ENCODE measurements at places on chromosomes 12 and 14.

DNA sequence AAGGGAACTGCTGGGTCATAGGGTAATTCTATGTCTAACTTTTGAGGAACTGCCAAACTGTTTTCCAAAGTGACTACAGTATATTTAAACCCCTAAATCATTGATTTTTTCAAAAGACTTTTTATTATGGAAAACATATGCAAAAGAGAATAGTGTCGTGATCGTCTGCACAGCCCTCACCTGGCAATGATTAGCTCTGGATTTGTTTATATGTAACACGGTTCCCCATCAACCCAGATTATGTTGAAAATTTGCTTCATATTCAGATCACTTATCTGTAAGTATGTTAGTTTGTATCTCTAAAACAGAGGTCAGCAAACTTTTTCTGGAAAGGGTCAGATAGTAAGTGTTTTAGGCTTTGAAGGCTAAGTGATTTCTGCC, 52.7 kb downstream of the CCDC92 start:
- DNase-seq: no peak

GRCh38 chr14:77584809-77585208, 31.6 kb downstream of the SPTLC2 start:
- DNase-seq: no peak

- no peak for DNase-seq
Measured at GRCh38 chr12:8860165-8860961, 37.9 kb downstream of the A2ML1 start.

- DNase-seq: no peak
Measured at GRCh38 chr14:75339059-75339458, 60.4 kb downstream of the FOS start.

DNA sequence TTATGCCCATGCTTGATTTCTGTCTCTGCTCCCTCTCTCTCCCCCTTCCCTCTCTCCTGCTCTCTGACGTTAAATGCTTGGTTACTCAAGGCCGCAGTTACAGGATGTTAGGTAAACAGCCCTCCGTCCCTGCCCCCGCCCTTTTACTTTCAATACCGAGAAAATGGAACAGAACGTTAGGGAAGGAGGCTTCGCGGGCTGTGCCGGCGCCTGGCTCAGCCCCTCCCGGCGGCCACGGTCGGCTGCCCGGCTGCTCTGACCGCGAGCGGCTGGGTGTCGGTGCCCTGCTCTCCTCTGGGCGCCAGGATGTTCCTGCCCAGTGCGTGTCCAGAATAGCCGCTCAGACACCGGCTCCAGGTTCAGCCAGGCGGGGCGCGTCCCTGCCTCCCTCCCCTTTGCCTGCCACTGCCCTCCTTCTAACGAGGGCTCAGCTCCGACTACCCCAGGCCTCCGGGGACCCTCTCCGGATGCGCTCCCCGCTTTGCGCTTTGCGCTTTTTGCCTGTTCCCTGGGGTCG, 166.1 kb downstream of the ADCK1 start:
- no peak for DNase-seq

- no peak for DNase-seq
Measured at GRCh38 chr12:21894792-21895595, 46.2 kb downstream of the ABCC9 start.

- no peak for DNase-seq
Measured at GRCh38 chr12:69821456-69822159, 3.4 kb upstream of the MYRFL start.

DNA sequence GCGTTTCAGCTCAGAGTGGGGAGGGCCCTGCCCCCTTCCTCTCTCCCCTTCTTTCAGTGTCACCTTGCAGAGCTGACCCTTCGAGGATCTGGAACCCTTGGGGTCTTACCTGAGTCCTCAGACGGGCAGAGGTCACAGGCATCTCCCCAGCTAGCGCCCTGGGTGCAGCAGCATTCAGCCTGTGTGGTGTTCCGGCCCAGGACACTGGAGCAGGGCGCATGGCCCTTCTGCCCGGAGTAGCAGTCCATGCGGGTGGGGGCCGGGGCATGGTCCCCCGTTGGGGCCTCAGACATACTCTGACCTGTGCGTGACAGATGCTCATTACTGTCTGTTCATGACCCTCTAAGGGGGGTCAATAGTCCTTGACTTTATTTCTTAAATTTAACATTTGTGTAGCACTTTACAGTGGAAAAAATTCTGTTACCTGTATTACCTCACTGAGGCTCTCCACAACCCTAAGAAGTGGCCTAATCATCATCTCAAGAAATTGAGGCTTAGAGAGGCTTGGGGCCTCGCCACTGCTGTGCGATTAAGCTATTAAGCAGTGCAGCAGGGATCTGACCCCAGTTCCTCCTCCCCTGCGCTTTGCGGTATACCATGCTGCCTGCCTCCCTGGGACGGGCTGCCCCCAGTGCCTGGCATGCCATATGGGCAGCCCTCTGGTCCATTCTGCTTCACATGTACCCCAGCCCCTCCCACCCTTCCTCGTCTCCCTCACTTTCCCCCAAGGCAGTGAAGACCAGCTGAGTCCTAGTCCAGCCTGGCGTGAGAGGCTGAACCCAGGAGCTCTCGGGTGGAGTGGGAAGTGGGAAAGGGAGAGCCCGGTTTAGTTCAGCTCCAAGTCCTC, 11.5 kb downstream of the ISCA2 start:
- no peak for DNase-seq

- DNase-seq: no peak
Measured at GRCh38 chr14:76884853-76885276, 58.7 kb downstream of the LRRC74A start.

DNA sequence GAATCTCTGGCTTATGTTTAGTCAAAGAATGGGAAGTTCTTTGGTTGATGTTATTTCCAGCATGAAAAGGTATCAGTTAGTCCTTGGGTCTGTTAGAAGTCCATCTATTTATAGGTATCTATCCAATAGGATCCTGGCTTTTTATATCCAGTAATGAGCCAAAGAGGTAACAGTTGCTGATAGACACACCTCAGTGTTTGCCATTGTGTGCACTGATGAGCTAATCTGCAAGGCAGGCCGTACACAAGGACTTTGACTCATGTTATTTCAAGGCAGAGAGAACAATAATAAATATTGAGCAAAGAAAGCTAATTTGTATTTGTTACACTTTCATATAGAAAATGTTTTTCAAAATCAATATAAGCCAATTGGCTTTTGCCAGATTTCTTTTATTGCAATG, 56.4 kb downstream of the GLT1D1 start:
- DNase-seq: no peak

DNA sequence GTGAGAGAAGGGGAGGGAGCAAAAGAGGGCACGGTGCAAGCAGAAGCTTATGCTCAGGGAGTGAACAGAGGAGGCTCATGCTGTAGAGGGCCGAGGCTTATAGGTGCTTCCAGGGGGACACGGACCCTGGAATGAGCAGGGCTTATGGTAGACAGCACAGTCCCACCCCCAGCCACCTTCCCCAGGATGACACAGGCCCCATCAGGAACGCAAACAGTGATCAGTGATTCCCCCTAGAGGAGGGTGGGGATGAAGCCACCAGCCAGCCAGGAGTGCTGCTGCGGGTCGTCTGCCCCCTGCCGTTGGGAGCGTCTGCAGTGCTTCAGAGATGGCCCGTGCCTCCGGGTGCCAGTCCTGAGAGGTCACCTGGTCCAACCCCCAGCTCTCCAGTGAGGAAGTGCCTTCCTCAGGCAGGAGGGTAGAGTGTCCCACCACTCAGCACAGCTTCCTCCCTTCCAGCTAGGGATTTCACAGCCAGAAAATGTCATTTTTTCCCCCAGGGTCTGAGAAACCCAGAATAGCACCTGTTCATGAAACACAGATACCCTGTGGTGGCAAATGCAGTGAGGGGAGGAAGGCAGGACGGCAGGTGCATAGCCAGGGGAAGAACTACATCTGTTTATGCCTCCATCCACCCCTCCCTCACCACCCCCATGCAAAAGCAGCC, 60.7 kb downstream of the SLC6A12 start:
- peak; percentile 65 for DNase-seq

GRCh38 chr12:53265783-53266182, 2.3 kb upstream of the ESPL1 start:
- DNase-seq: no peak

DNA sequence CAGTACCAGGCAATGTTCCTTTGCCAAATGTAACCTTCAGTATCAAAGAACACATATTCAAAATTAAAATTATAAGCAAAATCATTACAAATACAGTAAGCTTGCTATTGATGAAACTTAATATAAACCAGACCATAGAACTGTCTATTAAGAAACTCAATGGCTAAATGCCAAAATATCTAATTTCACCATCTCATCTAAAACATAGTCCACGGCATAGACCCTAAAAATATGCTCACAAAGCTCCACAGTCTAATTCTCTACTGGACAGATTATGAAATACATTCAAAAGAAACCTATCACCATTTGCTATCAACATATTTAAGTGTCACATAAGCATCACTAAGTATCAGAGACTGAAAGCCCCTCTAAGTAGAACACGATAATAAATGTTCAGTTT, 25.2 kb downstream of the DUSP16 start:
- DNase-seq: no peak

DNA sequence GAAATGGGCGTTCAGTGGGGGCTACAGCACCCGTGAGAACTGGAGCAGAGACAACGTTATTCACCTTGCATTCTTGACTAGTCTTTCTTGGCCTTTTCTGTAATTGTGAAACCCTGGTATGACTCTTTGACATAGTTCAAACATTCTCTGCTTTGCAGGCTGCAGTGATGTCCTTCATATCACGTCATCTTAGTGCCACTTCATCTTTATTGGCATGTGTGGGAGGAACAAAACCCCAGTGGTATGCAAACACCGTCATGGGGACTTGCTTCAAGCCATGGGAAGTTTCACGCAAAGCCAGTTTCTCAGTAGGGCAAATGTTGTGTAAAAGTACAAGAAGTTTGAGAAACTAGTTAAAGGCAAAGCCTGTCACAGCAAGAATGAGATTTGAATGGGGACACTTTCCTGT, 20.2 kb upstream of the DUSP16 start:
- peak; percentile 78 for DNase-seq

- no peak for DNase-seq
Measured at GRCh38 chr14:30657606-30658163, 35.6 kb downstream of the SCFD1 start.

- no peak for DNase-seq
Measured at GRCh38 chr14:37792124-37792523, 196.7 kb downstream of the TTC6 start.

- no peak for DNase-seq
Measured at GRCh38 chr12:127957001-127957660, 309.8 kb upstream of the TMEM132C start.

GRCh38 chr14:103716091-103716801, 636 bp downstream of the ZFYVE21 start:
- no peak for DNase-seq

DNA sequence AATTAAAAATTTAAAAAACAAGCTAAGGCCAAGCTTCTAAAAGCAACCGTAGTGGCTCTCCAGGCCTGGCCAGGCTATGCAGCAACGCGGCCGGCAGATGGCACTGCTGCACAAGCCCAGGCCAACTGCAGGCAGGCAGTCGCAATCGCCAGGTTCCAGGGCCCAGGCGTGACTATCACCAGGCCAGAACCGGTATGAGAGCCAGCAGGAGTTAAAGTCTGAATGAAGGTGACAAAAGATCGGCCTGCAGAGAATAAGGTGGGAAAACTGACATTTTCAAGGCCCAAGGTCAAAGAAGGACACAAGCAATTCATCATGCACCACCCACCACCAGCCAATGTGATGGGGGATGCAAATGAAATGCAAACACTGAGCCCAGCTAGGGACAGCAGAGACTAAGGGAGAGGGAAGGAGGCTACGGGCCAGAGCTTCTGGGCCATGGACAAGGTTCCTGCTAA, 43.6 kb upstream of the ANO2 start:
- DNase-seq: peak; percentile 80

- no peak for DNase-seq
Measured at GRCh38 chr14:104776961-104777807, 18.4 kb downstream of the AKT1 start.

DNA sequence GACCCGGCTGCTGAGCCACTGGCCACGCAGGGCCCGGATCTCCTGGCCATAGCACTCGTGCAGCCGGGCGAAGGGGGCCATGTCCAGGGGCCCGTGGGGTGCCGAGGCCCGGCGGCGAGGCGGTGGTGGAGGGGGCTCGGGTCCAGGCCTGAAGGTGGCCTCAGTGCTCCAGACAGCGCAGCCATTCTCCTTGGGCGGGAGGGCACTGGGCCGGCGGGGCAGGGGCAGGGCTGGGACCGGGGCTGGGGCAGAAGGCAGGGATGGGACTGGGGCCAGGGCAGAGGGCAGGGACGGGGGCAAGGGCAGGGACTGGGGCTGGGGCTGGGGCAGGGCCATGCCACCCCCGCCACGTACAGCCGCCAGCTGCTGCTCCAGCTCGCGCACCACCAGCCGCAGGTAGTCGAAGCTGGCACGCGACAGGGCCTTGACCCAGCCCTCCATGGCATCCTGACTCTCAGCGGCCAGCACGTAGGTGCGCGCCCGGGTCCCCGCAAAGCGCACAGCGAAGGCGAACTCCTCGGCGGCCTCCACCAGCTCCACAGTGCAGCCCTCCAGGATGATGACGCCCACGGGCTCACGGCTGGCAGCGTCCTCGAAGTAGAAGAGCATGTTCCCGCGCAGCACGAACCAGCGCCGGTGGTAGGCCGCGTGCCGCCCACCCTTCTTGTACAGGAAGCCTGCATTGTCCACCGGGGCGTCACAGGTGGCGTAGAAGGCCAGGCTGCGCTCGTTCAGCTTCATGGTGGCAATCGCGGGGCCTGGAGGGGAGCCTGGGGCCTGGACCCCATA, 6.0 kb downstream of the PHETA1 start:
- no peak for DNase-seq

- DNase-seq: no peak
Measured at GRCh38 chr14:68369281-68370056, 423.4 kb downstream of the ZFP36L1 start.

- peak; percentile 66 for DNase-seq
Measured at GRCh38 chr12:43444940-43445564, 107.0 kb downstream of the ADAMTS20 start.

DNA sequence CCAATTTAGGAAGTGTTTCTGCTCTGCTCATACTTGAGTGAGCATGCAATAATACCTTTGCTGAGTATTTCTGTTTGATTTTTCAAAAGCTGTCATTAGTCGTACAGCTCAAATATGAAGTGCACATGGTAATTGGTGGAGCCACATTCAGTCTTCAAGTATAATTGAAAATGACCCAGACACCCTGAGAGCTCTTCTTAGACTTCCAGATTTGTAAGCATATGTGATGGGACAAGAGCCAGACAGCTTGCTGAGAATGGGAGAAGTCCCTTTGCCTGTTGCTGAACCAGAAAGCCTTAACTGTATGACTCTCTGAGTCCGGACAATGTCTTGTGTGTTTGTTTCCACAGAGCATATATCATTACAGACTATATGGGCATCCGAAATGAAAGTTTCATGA, 307.3 kb downstream of the TMEM117 start:
- no peak for DNase-seq

- DNase-seq: no peak
Measured at GRCh38 chr12:24062642-24063245, 113.3 kb upstream of the SOX5 start.

All from activated naive CD4-positive, alpha-beta T cell treated with anti-CD3 and anti-CD28 coated beads, Interleukin-2, amount 50 U/mL, for 72 hours (primary cell).